Activated naive CD8-positive, alpha-beta T cell treated with anti-CD3 and anti-CD28 coated beads for 36 hours (primary cell): ENCODE measurements at places on chromosomes 4 and X. TPM values are rescaled to one million over a fixed set of nuclear protein-coding genes. Genes with fewer than 3 reads are reported as not detected.

Gene TMEM271
- not detected for total RNA-seq

GRCh38 chrX:103927030-103927429, 35.4 kb upstream of the TMSB15B start:
- peaks cover 7% of the 10 kb centered on the region for H3K4me1 ChIP-seq
- H3K4me3 ChIP-seq = no peak overlapping the region
- no peak overlapping the region for H3K27ac ChIP-seq
- H3K27me3 ChIP-seq = no peaks in the 10 kb centered on the region
- no peak for DNase-seq

DNA sequence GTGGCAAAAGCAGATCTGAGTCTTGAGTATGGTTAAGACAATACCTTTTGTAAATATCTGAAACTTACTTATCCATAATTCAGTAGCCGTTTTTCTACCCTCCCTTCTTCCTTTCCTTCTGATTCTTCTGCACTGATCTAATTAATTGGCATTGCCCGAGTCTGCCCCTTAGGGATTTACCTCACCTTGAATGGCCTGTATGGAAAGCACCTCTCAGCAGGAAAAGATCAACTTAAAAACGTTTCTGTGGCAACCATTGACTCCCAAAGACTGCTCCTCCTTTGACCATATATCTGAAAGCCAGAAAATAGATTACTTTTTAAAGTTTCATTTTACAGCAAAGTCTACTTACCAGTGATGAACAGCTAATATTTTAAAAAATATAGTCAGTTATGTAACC, 496.5 kb upstream of the LCORL start:
- no peaks in the 10 kb centered on the region for H3K27me3 ChIP-seq
- no peak overlapping the region for H3K27ac ChIP-seq
- no peak overlapping the region for H3K4me3 ChIP-seq
- H3K36me3 ChIP-seq = no peaks in the 10 kb centered on the region
- no peaks in the 10 kb centered on the region for H3K4me1 ChIP-seq

DNA sequence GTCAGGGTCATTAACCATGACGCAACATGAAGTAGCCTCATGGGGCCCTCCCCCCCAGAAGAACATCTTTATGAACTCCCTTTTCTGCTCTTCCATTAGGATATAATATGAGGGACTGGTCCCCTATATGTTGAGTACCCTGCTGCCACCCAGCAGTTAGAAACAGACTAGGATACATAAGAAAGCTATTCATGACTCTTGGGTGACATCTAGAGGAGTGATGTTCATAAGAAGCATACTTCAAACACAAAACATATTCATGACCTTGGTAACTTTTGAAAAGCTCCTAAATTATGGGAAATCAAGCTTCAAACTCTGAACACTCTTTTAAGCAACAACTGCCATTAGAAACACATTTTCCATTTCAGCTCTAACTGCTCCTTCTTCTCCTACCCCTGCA, 155.2 kb upstream of the SPIN4 start:
- no peak for DNase-seq
- H3K27ac ChIP-seq = no peak overlapping the region
- H3K27me3 ChIP-seq = no peaks in the 10 kb centered on the region
- H3K36me3 ChIP-seq = peaks cover 4% of the 10 kb centered on the region

DNA sequence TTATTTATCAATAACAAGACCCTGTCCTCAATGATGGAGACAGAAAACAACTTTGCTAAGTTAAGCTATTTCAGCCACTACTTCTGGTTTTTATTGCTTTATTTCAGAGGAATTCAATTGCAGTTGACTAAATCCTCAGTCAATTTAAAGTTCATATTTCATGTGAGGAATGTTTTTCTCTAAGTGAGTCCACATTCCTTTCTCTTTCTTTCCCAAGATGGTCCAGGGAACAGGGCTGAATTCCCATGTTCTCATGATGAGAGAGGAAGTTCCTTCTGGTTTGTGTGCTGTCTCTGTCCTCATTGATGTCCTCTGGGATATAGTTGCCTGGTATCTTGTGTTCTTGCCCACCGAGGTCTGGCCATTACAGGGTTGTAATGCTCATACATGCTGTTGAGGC, 117.2 kb downstream of the SLIT2 start:
- H3K4me1 ChIP-seq = no peaks in the 10 kb centered on the region
- no peaks in the 10 kb centered on the region for H3K27me3 ChIP-seq
- DNase-seq = no peak
- no peak overlapping the region for H3K27ac ChIP-seq
- no peak overlapping the region for H3K4me3 ChIP-seq
- no peaks in the 10 kb centered on the region for H3K36me3 ChIP-seq

DNA sequence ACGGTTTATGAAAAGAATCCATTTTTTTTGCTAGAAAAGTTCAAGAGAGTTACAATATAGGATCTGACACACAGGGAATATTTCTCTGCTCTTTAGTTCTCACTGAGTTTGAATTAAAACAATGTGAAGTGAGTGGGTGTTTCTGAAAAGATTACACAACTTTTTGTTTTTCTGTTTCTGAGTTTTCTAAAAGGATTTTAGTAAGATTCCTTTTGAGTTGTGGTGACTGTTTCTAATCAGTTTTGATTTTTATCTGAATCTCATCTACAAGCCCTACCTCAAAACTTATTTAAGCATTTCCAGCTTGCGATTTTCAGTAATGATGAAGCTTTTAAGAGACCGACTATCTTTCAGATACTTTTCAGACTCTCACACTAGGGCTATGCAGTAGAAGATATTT, 141.7 kb downstream of the GPAT3 start:
- no peaks in the 10 kb centered on the region for H3K36me3 ChIP-seq
- peaks cover 21% of the 10 kb centered on the region for H3K27me3 ChIP-seq
- H3K4me3 ChIP-seq = no peak overlapping the region

DNA sequence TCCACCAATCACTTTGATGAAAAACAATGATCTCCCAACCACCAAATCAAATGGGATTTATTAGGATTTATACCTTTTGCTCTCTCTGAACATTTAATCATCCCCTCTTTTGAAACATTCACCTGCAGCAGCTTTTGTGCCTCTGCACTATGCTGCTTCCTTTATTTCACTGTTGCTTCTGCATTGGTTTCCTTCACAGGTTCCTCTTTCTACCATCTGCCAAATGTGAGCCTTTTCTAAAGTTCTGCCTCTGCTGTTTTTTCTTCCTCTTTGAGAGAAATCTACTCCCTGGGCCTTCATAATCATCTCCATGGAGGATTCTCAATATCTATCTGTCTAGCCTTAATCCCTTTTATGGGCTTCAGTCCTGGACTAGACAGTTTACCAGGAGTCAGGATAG, 24.7 kb downstream of the CUL4B start:
- no peak for DNase-seq
- no peak overlapping the region for H3K4me3 ChIP-seq
- no peaks in the 10 kb centered on the region for H3K4me1 ChIP-seq
- peaks cover 14% of the 10 kb centered on the region for H3K36me3 ChIP-seq
- no peak overlapping the region for H3K27ac ChIP-seq

- H3K36me3 ChIP-seq = no peaks in the 10 kb centered on the region
- no peak overlapping the region for H3K27ac ChIP-seq
- H3K4me1 ChIP-seq = no peaks in the 10 kb centered on the region
- DNase-seq = no peak
- H3K4me3 ChIP-seq = no peak overlapping the region
- H3K27me3 ChIP-seq = no peaks in the 10 kb centered on the region
These were observed 22.0 kb upstream of the NFXL1 start for GRCh38 chr4:47936336-47936735.
